ENCODE measurements at places on chromosomes 4 and X.

- no peak for DNase-seq
These were observed 22.4 kb downstream of the DCTD start for GRCh38 chr4:182894681-182895275.

- no peak for DNase-seq
These were observed 7.0 kb downstream of the NPY5R start for GRCh38 chr4:163350672-163351071.

- no peak for DNase-seq
These were observed 53.7 kb upstream of the SMAD1 start for GRCh38 chr4:145427991-145428390.

- no peak for DNase-seq
These were observed 372.6 kb downstream of the OPHN1 start for GRCh38 chrX:68060506-68061205.

DNA sequence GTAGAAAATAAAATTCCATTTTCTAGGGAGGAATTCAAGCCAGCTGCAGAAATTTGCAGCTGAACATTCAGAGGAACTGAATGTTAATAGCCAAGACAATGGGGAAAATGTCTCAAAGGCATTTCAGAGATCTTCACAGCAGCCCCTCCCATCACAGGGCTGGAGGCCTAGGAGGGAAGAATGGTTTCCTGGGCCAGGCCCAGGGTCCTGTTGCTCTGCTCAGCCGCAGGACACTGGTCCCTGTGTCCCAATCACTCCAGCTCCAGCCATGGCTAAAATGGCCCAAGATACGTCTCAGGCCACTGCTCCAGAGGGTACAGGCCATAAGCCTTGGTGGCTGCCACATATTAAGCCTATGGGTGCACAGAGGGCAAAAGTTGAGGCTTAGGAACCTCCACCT, 20.4 kb downstream of the FAM13A start:
- DNase-seq: no peak

GRCh38 chr4:165514739-165515138, 135.9 kb downstream of the CPE start:
- no peak for DNase-seq

GRCh38 chr4:5753766-5754528, 42.9 kb downstream of the EVC start:
- no peak for DNase-seq

DNA sequence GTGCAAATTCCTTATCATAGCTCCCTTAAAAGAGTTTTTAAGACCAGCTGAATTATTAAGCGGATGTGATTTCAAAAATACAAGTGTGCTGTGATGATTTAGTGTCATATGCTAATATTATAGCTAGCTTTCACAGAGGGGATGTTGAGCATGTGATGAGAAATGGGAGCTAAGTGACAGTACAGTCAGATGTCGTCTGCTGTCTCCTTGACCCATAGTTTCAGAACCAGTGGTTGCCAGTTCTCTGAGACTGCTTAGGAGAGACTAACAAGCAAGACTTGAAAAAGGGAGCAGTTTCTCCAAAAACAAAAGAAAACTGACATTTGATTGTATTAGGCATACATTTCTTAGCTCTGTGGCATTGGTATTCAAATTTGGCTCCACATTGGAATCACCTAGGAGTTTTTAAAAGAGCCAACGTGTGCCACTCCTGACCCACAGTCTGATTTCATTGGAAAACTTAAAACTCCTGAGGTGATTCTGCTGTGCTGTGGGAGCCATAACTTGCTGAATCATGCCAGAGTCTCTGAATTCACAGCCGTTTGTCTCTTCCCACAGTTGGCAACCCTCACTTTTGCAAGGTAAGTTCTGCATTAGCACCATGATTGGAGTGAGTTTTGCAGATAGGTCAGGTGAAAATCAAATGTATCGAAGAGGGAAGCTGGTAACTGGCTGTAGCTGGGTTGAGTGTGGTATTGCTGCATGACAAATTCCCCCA, 20.3 kb downstream of the FUNDC2 start:
- no peak for DNase-seq

DNA sequence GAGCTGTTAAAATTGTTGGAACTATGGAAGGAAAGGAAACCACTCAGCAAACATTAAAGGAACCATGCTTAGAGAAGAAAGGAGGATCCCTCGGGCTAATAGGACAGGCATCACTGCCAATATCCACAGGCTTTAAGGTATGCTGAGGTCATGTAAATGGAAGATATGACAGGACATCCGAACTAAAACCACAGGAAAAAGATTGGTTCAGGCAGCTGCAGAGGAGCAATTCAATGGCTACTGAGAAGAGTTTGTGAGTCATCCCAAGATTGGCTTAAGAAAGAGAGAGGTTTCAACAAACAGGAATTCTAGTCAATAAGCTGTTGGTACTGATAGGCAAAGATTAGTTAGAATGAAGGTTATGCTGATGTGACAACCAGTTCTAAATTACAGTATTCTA, 106.4 kb upstream of the FAM241A start:
- no peak for DNase-seq

DNA sequence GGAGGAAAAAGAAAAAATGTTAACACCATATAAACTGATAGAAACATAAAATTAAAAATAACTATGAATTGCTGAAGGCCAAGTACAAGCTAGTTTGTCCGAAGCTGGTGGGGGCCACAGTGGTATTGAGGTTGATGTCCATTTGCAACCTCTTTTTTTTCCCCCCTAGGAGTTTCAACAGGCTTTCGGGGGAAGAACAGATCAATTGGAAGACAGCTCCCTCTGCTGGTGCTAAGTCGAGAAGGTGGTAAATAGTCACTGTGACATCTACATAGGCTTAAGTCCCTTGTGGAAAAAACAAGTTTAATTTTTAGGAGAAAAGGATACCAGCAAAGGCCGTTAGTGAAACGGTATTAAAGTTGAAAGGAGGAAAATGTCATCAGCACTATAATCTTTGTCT, 115.7 kb upstream of the ZXDA start:
- DNase-seq: no peak

- DNase-seq: no peak
These were observed 50.4 kb upstream of the KLHL8 start for GRCh38 chr4:87270825-87271224.

DNA sequence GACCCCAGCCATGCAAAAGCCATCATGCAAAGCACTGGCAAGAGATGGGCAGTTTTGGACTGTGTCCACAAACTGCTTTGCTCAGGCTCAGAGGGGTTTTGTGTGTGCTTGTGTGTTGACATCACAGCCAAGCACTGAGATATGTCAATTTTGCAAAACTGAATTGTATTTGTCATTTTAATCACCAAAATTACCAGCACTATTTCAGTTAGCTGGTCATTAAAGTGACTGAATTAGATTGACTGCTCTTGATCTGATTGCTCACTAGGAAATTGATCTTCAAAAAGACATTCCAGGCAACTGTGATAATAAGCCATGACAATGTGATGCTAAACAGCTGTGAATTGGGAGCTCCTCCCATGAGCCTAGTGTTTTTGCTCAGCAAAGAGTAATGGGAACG, 337.3 kb upstream of the GNPDA2 start:
- DNase-seq: no peak

- no peak for DNase-seq
These were observed 1760.8 kb upstream of the PCDH10 start for GRCh38 chr4:131388277-131388676.

GRCh38 chrX:21802839-21803238, 36.6 kb upstream of the MBTPS2 start:
- DNase-seq: no peak

- no peak for DNase-seq
These were observed 5.9 kb downstream of the UGDH start for GRCh38 chr4:39521253-39521919.

DNA sequence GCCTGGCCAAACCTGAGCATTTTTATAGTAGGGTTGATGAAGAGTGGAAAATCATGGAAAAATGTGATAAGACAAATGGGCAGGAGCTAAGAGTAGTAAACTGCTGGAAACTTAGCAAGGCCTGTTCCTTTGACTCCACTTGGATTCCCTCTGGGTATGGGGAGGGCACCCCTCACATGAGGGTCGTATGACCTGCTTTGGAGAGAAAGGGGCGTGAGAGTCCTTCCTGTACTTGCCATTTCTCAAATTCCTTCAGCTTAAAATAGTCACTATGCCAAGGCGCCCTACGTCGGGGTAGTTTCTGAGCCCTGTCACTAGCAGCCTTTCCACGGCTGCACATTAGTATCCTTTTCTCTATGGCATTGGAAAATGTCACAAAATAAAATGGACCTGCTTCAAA, 49.1 kb downstream of the GPRIN3 start:
- no peak for DNase-seq

- DNase-seq: no peak
These were observed 85.0 kb downstream of the HPGD start for GRCh38 chr4:174437324-174437723.

DNA sequence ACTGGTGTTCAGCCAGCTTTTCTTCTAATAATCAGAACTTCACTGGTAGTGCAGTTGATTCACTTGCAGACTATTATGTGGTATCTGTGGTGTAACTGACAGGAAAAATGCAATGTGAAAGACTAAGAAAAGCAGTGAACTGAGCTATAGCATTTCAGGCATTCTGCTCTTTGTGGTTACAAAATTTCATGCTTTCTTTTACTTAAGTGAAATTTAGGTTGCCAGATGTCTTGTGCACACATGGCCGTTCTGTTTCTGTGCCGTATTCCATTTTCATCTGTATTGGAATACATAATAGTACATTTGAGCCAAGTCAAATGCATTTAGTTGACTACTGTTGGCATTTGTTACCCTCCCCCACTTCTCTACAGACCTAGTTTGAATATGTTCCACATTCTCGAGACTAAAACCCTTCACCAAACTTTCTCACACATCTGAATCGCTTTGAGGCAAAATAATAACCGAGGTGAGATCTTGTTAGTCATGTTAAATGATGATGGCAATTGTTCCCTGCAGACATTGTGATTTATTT, 8.2 kb downstream of the RTL3 start:
- no peak for DNase-seq

GRCh38 chr4:59825104-59825503, 1375.0 kb upstream of the ADGRL3 start:
- no peak for DNase-seq

- no peak for DNase-seq
These were observed 441.7 kb upstream of the RASGEF1B start for GRCh38 chr4:81913427-81913879.

GRCh38 chr4:7964890-7965662, 25.4 kb upstream of the AFAP1 start:
- DNase-seq: no peak

DNA sequence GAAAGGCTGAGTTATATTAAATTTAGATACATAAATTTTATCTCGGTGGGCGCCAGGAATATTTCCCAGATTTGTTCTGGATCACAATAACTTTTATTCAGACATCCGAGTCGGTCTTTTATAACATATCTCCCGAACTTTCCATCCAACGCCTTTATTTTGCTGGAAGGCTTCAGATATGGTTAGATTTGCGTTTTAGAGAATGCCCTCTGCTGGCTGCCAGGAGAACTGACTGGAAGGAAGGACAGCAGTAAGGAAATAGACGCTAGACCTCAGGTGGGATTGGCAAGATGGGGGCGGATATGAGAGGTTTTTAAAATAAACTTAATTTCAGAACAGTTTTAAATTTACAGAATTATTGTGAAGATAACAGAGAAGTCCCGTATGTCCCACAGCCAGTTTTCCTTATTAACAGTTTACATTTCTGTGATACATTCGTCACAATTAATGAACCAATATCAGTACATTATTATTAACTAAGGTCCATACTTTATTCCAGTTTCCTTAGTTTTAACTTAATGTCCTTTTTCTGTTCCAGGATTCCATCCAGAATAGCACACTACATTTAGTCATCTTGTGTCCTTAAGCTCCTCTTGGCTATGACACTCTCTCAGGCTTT, 4.6 kb upstream of the KANTR start:
- peak; percentile 5 for DNase-seq

GRCh38 chrX:20988118-20988517, 386.1 kb upstream of the CNKSR2 start:
- DNase-seq: no peak

DNA sequence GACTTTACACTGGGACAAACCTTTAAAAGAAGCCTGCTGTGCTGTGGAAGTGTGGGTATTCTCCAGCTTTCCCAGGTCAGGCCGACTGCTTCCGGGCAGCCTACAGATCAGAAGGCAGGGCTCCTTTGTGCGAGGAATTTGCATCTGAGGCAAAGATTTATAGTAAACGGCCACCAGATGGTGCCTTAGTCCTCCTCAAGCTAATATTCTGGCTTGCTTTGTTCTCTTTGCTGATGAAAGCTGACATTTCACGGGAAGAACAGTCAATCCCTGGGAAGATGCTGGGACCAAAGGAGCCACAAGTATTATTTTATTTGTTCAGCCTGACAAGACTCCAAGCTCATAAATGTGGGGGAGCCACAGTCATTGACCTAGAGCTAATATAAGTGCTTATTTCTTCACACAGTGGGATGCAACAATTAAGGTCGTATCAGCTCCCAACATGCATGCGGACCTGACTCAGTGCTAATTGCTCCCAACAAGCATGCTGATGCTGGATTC, 120.7 kb upstream of the TRIM2 start:
- peak; percentile 46 for DNase-seq

DNA sequence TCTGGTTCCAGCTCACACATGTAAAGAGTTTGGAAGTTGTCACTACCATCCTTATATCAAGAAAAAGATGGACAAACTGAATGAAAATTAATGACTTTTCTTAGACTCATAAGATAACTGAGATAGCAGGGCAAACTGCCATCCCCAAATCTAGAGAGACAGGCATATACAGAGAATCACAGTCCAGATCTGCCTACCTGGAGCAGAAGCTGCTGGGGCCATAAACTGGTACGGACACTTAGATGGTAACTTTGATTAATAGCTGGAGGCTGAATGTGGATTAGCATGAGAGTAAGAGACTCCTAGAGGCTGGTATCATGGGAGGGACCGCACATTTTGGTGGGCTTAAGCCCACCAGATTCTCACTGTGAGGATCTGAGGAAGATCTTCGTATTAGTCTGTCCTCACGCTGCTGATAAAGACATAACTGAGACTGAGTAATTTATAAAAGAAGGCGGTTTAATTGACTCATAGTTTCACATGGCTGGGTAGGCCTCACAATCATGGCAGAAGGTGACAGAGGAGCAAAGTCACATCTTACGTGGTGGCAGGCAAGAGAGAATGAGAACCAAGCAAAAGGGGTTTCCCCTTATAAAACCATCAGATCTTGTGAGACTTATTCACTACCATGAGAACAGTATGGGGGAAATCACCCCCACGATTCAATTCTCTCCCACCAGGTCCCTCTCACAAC, 10.8 kb upstream of the POLA1 start:
- DNase-seq: no peak

DNA sequence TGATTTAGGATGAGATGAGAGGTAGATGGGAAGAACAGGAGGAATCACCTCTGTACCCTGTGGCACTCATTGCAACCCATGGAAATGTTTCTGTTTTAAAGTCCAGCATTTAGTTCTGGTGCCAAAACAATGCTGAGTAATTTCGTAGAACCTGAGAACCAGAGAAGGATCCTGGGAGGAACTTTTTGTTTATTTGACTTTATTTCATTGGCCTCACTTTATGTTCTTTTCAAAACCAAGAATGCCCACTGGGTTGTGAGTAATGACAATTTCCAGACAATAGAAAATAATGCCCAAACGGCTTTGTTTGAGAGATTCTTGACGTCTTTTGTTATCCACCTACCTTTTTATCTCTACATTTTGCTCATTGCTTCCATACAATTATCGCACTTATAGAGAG, 111.3 kb downstream of the SHROOM3 start:
- DNase-seq: no peak

All from DMS79 (cell line).